ENCODE measurements at places on chromosomes 1 and 21.

DNA sequence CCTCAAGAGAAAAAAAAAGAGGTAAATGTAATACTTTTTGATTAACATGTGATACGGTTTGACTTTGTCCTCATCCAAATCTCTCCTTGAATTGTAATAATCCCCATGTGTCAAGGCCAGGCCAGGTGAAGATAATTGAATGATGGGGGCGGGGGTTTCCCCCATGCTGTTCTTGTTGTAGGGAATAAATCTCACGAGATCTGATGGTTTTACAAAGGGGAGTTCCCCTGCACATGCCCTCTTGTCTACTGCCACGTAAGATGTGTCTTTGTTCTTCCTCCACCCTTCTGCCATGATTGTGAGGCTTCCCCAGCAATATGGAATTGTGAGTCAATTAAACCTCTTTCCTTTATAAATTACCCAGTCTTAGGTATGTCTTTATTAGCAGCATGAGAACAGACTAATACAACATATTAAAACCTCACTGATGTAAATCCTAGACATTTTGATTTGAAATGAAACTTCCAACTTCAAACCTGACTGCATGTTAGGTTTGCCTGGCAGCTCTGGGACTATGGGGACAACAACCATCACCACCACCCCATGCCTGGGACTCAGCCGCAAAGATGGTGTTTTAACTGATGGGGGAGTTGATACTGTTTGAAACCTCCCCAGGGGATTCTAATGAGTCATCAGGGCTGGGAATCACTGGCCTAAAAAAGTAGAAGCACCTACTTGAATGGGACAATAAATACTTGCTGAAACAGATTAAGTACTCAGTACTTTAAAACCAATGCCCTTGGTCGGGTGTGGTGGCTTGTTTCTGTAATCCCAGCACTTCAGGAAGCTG, 32.8 kb upstream of the BACH1 start:
- no peak for DNase-seq

DNA sequence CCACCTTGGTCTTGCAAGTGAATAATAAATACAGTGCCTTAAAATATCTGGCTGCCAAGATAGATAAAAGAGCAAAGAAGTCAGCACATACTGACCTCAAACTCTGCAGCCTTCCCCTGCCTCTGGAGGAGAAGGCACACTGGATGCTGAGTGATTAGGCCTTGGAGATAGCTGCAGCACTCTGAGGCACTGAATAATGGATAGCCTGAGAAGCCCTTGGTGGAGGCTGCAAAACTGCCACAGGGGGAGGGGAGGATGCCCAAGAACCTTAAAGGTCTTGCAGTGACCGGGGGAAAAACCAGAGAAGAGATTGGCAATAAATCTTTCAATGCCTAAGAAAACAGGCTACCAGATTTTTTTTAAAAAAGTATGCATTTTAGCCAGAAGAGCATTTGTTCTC, 167.4 kb upstream of the PRMT6 start:
- DNase-seq = no peak

DNA sequence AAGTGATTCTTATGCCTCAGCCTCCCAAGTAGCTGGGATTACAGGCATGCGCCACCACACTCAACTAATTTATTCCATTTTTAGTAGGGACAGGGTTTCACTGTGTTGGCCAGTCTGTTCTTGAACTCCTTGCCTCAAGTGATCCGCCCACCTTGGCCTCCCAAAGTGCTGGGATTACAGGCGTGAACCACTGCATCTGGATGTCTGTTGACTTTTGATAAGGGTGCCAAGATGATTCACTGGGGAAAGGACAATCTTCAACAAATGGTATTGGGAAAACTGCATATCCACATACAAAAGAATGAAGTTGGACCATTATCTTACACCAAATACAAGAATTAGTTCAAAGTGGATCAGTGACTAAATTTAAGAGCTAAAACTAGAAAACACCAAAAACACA, 19.8 kb downstream of the RO60 start:
- DNase-seq = no peak

DNA sequence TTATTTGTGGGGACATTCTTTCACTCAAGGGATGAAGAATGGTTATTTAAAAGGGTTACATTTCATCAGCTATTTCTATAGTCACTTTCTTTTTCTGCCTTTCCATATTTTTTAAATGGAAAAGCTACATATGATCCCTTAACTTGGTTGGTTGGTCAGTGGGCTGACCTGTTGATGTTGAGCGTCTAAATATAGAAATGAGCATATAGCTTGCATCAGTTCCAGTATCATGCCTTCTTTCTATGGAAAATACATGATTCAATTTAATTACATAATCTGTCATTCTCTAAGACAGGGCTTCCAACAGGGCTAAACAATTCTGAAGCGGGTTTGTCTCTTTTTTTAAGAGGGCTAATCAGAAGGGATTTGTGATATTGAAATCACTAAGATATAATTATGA, 40.6 kb downstream of the TYW3 start:
- no peak for DNase-seq

DNA sequence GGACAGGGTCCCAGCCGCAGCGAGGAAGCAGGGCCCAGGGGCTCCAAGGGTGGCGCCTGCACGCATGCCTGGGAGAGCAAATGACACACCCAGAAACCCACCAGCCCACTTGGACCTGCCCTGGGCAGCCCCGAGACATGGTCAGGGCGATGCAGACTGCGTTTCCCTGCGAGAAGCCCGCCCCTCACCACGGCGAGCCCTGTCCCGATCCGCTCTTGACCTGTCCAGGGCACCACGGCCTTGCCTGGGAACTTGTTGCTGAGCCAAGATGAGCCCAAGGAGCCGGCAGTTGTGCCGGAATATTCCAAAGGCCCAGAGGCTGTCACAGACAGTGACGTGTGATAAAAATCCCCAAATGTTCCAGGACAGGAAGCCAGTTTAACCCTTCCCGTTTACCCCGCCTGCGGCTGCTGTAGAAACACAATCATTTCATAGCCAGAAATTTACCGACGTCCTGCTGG, 78.1 kb downstream of the SIK1 start:
- DNase-seq = no peak

- no peak for DNase-seq
Observed at GRCh38 chr1:206540044-206540780, 32.9 kb downstream of the RASSF5 start.

- peak; percentile 71 for DNase-seq
Observed at GRCh38 chr1:115714572-115715141, 53.9 kb downstream of the CASQ2 start.

DNA sequence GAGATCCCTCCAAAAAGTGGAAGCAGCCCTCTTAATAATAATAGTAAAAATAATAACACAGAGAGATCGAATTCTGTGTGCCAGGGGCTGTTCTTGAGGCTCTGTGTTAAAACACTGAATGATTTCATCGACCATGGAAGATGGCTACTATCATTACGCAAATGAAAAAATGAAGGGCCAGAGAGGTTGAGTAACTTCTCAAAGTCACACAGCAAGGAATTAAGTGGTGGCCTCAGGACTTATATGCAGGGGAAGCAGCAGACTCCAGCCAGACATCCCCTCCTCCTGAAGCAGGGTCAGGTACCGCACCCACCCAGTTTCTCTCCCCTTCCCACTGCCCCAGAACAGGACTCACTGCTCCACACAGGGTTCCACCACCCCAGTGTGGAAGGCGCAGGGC, 40.1 kb downstream of the SYF2 start:
- DNase-seq = no peak

- no peak for DNase-seq
Observed at GRCh38 chr1:100627936-100628335, 90.0 kb downstream of the GPR88 start.

GRCh38 chr1:151512801-151513625, 1.8 kb downstream of the CGN start:
- peak; percentile 79 for DNase-seq

- DNase-seq = no peak
Observed at GRCh38 chr1:179036844-179037465, 11.3 kb downstream of the FAM20B start.

- DNase-seq = peak; percentile 55
Observed at GRCh38 chr1:2019571-2020309, 595 bp downstream of the GABRD start.

GRCh38 chr1:85495556-85495955, 30.6 kb upstream of the DDAH1 start:
- DNase-seq = no peak

GRCh38 chr1:145751491-145752037, 32.3 kb downstream of the CD160 start:
- DNase-seq = peak; percentile 16

- DNase-seq = peak; percentile 68
Observed at GRCh38 chr1:9302745-9303524, 10.2 kb downstream of the SPSB1 start.

DNA sequence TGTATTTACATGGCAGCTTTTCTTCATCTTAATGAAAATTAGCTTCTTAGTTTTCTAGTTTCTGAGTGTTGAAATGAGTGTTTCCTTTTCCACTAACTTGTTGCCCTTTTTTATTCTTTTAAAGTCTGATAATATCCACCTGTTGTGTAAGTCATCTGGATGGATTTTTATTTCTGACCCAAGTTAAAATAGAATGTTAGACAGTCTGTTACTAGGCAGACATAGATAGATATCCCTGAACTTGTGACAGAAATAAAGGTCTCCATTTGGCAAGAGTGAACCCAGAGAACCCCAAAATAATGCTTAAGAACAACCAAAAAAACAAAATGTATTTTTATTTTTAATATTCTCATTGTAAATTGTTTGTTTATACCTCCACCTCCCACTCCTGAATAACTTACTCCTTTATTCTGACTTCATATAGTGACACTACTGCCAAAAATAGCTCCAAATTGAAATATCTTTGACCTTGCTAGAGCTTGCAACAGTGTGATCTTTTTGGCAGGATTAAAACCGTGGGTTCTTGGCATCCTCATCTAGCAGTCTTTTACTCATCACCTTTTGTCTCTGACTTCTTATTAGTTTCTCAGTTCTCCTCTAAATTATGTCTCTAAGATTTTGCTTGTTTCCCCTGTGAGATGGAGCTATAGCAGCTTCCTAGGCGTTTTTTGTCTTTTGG, 26.9 kb upstream of the SH3D21 start:
- DNase-seq = no peak

DNA sequence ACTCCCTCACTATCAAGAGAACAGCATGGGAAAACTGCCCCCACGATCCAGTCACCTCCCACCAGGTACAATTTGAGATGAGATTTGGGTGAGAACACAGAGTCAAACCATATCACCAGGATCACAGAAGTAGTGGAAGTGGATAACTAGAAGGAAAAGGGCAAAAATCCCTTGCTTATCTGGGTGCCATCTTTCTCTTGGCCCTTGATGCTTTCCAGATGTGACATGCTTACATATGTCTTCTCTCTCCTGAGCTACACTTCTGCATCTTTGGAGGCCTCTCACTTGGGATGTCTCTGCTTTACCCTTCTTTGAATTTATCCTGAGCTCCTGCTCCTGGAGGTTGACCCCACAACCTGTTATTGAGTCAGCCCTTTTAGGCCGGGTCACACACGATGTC, 57.6 kb upstream of the APOBEC4 start:
- no peak for DNase-seq

GRCh38 chr1:150789396-150789795, 18.7 kb downstream of the CTSK start:
- no peak for DNase-seq

GRCh38 chr1:65581119-65581518, 160.7 kb downstream of the LEPR start:
- DNase-seq = no peak

- DNase-seq = no peak
Observed at GRCh38 chr1:241592273-241592958, 47.8 kb downstream of the CHML start.

GRCh38 chr21:37582590-37582989, 216.0 kb downstream of the DYRK1A start:
- DNase-seq = peak; percentile 54
